ENCODE measurements at places on chromosomes 6 and 20.

DNA sequence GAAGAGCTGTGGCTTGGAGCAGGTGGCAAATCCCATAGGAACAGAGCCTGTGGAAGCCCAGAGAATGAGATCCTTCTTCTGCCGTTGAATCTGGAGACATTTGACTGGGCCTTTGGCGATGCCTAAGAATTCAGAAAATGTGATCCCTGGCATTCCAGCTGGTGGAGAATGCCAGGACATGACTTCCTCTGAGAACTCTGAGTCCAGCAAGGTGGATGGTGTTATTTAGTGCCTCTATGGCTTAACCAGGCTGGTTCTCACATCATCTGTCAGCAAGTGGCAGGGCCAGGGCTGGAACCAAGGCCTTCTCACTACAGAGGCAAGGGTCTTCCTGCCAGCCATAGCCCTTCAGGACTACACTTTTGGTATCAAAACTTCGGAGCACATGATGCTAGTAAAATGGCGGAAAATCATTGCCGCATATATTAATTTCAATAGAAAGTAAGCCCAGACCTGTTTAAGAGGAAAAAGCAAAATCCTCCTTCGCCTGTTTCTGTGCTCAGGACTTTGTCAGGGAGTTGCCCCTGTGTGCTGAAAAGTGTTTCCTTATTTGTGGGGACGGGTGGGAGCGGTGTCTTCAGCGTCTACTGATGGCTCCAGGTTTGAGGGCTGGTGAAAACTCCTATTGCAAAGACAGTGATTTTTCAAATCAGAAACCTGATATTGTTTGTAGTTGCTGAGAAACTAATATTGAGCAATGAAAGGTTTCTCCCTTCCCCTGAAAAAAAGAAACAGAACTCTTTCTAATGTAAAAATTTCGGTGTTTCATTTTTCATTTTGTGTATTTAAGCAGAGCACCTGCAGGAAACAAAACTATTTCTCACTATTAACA, 23.9 kb downstream of the DUSP22 start:
- no peak for DNase-seq

- no peak for DNase-seq
These were observed 1.8 kb upstream of the CARMIL1 start for GRCh38 chr6:25277386-25277785.

DNA sequence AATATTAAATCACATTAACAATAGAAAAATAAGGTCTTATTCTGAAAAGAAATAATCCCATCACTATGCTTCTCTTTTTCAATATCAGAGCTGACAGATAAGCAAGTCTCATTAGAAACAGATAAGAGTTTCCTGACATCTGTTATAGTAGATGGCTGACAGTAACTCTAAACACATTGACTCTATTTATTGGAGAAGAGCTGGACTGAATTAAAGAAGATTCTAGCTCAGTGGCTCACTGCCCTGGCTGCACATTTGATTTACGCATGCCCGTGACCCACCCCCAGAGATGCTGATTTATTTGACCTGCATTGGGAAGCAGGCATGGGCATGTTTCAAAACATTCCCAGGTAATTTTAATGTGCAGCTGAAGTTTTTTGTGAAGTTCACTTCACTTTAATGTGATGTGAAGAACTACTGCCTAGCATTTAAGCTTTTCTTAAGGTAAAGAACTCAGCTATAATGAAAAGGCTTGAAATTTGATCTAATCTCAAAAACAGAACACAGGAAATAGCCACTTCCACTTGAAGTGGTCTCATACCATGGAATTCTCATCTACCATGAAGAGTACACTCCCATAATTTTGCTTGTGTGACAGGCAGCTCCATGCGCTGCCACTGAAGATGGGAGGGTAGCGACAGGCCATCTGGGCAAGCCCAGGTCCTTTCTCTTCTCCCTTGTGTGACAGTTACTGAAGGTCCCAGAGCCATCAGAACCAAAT, 162.3 kb downstream of the TPBG start:
- DNase-seq = no peak

DNA sequence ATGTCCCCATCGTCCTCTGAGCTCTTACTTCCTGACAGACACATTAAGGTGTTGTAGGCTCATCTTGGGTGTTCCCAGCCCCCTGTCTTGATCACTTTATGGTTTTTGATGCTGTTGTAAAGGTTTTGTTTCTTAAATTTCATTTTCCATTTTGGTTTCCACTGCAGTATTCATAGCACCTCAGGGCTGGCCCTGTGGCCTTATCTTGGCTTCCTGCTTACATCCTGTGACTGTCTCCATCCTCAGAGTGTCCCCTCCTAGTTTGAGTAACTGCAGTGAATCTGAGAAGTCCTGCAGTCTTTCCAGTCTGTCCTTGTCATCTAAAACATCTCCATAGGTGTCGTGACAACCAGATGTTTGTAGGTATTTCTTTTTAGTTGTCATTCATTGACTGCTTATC, 50.9 kb downstream of the JARID2 start:
- no peak for DNase-seq
